ENCODE measurements at places on chromosomes 13 and 19.

- DNase-seq: peak; percentile 41
These were observed 307.6 kb downstream of the SPRY2 start for GRCh38 chr13:80033286-80033685.

DNA sequence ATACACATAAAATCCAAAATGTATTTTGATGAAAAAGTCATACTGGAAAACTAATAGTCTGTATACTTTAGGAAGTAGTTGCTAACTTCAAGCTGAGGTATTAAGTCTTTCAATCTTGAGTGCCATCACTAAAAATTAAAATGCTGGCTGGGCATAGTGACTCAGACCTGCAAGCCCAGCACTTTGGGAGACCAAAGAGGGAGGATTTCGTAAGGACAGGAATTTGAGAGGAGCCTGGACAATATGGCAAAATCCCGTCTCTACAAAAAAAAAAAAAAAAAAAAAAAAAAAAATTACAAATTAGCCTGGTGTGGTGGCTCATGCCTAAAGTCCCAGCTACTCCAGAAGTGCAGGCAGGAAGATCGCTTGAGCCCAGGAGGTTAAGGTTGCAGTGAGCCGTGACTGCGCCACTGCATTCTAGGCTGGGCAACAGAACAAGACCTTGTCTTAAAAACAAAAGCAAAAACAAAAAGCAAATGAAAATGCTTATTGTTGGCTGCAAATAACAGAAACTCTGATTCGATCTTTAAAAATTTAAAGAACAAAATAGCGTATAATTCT is 1994.2 kb upstream of the PCDH20 start:
- no peak for DNase-seq

- no peak for DNase-seq
These were observed 28.8 kb downstream of the CELF5 start for GRCh38 chr19:3253270-3253669.

DNA sequence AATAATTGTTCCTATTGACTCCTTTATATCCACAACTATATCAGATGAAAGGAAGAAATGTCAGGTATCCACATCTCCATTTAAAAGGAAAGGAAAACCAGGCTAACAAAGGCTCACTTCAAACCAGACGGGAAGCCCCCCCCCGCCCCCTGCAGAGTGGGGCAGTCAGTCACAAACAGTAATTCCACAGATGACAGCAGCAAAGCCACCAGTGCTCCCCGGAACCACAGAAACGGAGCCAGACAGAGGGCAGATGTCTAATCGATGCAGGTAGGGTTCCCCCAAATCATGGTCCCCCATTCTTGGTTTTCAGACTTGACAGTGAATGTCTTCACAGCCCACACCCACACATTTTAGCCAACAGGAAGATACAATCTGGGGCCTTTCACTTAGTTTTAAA is 100.8 kb downstream of the STK24 start:
- no peak for DNase-seq

- no peak for DNase-seq
These were observed 4.0 kb downstream of the ZNF223 start for GRCh38 chr19:44055870-44056269.

GRCh38 chr13:43407023-43407581 is 379.7 kb downstream of the ENOX1 start:
- DNase-seq: no peak

- DNase-seq: no peak
These were observed 6.0 kb upstream of the HAS1 start for GRCh38 chr19:51729781-51730180.

- DNase-seq: peak; percentile 12
These were observed 704.4 kb upstream of the PCDH20 start for GRCh38 chr13:62119739-62120700.

DNA sequence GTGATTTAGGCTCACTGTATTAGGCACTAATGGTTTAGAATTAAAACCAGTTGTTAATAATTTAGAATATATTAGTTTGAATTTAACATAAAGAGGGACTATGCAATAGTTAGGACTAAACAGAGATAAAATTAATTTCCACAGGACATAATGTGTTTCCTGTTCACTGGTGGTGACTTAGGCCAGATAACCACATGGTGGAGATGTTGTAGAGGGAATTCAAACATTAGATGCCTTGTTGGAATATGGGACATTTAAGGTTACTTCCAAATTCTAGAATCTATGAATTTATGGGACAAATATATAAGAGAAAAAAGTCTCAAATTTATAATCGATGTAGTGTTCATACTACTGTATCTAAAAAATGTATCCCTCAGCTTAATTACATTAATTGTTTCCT is 615.5 kb upstream of the KLHL1 start:
- no peak for DNase-seq

GRCh38 chr19:6667114-6667627 is 2.8 kb downstream of the TNFSF14 start:
- DNase-seq: peak; percentile 41

DNA sequence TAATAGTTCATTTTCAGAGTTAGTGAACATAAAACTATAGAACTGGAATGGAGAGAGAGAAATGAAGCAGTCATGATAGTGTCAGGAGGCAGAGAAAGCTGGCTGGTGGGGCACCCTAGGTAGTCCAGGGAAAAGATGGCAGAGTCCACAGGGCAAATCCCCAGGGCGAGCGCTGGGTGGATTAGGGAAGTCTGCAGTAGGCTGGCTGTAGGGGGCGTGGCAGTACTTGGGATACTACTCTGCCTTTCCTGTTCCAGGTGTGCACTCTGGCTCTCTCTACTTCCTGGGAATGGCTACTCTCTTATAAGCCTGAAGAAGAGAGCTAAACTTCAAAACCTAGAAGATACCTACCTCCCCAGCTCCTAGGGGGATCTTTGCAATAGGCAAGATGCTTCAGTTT is 232.9 kb upstream of the SLC10A2 start:
- no peak for DNase-seq

DNA sequence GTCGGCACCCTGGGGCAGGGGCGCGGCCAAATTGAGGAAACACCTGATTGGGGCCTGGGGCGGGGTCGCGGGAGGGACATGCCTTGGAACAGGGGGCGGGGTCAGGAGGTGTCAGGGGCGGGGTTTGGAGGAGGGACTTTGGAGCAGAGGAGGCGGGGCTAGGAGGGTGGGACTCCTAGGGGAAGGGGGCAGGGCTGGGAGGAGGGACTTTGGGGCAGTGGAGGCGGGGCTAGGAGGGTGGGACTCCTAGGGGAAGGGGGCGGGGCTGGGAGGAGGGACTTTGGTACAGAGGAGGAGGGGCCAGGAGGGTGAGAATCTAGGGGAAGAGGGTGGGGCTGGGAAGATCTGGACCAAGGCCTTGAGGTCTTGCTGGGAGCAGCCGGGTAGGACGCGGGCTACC is 21.9 kb downstream of the GRIN2D start:
- peak; percentile 57 for DNase-seq

- no peak for DNase-seq
These were observed 524.7 kb upstream of the HTR2A start for GRCh38 chr13:47421525-47421924.

GRCh38 chr19:42596391-42597072 is 1.8 kb upstream of the CEACAM8 start:
- peak; percentile 8 for DNase-seq

DNA sequence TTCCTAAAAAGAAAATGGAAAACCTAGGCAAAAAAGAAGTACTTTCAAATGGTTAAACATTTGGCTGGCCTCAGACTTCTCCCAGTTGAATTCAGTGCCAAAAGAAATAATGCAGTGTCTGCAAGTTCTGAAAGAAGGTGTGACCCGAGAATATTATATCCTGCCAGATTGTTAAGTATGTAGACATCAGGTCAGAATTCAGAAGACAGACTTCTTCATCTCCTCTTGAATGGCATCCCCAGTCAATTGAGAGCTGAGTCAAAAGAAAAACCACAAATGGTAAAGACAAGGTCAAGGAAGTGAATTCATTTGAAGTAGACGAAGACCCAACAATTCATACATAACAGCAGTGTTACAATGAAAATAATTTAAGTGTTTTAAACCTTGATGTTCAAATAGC is 194.5 kb downstream of the NBEA start:
- DNase-seq: no peak

DNA sequence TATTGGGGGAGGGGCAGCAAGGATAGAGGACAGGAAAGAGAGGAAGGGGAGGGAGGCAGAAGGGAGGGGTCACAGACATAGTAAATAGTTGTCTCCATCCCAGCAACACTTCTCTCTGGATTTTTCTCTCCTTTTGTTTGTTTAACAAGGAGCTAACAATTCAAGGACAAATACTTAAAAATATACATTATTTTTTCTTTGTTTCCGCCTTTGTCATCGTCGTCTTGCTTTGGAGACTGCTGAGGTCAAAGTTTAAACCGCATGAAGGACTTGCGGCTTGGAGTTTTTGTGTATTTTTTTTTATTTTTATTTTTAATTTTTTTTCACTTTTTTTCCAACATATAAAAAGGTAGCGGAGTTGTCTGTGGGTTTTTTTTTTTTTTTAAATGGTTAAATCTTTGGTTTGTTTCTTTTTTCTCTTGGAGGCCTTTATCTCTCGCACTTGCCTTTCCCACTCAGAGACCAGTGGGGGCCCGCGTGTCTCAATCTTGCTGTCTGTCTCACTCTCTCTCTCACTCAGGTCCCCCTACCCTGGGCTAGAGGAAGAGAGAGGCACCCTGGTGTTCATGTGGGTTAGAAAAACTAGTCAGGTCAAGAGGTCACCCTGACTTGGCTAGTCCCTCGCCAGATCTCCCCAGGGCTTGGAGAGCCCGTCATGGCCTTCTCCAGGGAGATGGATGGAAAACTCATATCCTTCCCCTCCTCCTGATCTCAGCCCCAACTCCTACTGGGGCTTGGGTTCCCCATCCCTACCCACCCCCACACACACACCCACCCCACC is 11.0 kb downstream of the ZNF574 start:
- no peak for DNase-seq

DNA sequence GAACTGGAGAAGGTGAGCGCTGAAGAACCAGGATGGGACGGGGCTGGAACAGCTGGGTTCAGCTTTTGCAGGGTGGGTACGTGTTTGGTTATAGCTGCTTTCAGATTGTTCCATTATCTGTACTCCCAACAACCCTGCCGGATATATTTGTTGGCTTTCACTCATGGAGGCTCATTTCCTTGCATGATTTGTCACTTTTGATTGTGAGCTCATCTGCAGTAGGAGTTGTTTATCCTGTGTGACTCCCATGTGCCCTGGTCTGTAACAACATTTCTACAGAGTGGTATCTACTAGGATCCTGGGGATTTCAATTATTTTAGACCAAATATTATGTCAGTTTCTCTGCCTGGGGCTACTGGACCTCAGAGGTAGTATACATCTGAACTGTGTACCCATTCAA is 5.4 kb downstream of the ARL11 start:
- DNase-seq: no peak

GRCh38 chr19:799076-799881 is 2.0 kb downstream of the PTBP1 start:
- peak; percentile 23 for DNase-seq

GRCh38 chr19:45496349-45496953 is 396 bp downstream of the RTN2 start:
- DNase-seq: no peak

DNA sequence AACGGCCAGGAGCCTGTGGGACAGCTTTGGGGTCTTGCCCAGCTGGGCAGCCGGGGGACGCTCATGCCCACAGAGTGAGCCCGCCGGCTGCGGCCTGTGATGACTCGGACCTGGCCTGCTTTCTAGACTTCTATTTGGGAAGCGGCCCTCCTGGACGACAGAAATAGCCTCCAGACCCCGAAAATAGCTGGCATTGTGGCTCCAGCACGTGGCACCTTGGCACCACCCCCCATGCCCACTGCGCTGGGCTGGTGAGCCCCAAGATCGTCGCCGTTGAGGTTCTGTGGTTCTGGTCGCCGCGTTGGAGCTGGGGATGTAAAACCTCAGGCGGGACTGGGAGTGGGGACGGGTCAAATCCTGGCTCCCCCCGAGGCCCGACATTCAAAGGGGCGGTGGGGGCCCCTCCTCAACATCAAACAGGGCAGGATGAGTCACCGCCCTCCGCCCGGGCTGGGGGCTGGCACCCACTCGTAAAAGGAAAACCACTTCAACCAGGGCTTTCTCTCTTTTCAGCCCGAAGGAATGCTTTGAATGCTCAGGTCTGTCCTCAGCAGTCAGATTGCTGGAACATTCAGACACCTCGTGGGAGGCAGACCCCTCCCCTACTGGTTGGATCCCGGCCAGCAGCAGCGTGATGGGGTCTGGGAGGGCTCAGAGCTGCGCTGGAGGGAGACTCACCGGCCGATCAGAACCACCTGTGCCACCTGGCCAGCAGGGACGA is 42.1 kb downstream of the GADD45B start:
- DNase-seq: no peak

DNA sequence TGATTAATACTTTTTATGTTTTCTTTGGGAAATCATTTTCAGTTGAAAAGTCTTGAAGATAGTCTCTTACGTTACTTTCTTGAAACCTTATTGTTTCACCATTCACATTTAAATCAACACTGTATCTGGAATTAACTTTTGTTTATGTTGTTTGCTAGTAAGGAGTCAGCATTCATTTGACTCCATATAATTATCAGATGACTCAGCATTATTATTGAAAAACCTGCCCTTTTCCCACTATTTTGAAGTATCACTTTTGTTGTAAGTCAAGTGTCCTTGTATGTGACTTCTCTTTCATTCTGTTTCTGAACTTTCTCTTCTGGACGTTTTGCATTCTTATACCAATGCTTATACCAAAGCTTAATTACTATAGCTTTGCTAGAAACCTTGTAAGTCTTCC is 186.1 kb upstream of the KLF12 start:
- no peak for DNase-seq

GRCh38 chr19:16067205-16067938 is 8.9 kb upstream of the TPM4 start:
- peak; percentile 78 for DNase-seq

GRCh38 chr13:114027046-114027715 is 53.3 kb upstream of the C13orf46 start:
- DNase-seq: no peak

- no peak for DNase-seq
These were observed 14.3 kb downstream of the CCDC97 start for GRCh38 chr19:41324231-41324702.

- no peak for DNase-seq
These were observed 474.2 kb upstream of the SLC10A2 start for GRCh38 chr13:103540382-103540765.

GRCh38 chr13:35179494-35179893 is 237.4 kb downstream of the NBEA start:
- DNase-seq: no peak
